ENCODE measurements at places on chromosomes 11 and 22.
A peak's percentile ranks its signal among the peaks of the same experiment; 100 is the strongest.

DNA sequence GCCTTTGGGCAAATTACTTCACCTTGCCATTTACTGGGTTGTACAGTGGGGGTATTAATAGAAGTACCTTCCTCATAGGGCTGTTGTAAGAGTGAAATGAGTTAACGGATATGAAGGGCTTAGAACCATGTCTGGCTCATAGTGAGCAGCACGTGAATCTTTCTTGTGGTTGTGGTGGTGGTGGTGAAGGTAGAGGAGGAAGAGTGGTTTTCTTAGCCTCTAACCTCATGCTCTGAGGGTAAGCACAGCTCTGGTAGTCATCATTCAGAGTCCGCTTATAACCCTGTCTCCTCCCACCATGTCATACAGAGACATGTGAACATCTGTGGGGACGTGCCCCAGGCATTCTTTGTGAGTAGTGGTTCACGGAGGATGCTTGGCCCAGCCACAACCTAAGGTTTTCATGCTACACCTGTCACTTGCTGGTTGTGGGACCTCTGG, 43.6 kb downstream of the TEAD1 start:
- DNase-seq: no peak

GRCh38 chr22:35914357-35914664, 114.3 kb downstream of the RBFOX2 start:
- DNase-seq: no peak

DNA sequence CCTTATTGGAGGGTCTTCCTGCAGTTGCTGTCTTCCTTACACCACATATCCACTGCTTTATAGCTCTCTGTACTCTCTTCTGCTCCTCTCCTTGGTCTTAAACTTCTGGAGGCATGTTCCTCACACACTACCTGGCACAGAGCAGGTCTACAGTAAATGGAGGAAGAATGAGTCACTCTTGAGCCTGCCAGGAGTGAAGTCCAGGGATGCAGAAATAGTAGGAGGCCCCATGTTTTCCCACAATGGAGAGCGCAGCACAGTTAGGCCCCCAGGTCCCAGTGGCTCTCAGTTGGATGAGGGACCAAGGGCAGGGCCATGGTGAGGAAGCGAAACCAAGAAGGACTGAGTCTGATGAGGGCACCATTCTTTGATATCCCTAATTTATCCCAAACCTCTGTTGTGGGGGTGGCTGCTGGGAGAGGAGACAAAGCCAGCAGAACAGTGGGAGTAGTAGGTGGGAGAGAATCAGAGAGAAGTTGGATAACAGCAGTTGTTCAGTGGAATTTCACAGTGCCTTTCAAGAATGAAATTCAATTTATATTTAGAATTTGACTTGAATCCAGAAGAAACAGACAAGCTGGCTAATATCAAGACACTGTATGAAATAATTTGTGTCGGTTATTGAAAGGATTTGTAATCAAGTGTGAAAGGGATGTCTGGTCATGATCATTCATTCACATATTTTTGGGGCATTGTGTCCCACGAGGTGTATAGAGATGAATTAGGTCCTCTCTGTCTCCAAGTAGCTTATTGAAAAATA, 187.8 kb downstream of the HIPK3 start:
- no peak for DNase-seq

DNA sequence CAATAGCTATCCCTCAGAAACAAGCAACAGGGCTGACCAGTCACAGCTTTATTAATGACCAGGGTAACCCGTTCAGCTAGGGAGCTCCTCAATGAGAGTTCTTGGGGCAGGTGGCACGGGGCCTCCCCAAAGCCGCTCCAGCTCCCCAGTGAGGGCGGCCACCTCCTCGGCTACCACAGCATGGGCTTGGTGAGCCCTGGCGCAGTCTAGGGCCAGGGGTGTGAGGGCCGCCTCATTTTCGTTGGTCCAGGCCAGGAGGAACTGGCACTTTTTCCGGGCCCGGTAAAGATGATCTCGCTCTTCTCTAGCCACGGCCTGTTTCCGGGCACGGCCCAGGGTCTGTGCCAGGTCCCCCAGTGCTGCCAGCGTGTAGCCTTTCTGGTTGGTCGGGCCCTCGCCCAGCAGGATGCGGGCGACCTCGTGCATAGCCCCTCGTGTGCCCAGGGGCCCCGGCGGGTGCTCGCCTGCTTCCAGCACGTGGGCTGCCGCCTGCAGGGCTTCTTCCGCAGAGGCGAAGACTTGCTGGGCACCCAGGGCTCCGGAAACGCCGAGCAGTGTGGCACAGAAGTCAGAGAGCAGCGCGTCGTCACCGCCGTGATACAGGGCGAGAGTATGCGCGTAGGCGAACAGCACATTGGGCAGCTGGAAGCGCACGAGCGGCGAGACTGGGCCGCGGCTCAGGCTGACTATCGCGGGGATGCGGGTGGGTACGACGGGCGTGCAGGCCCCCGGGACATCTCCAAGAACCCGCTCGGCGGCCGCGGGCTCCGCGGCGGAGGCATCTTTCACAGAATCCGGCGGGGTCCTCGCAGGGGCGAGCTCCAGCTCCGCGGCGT, 913 bp downstream of the ZNHIT2 start:
- no peak for DNase-seq

- no peak for DNase-seq
Measured at GRCh38 chr11:66159324-66159984, 89.4 kb downstream of the PACS1 start.

- no peak for DNase-seq
Measured at GRCh38 chr22:47914481-47915097, 1152.1 kb downstream of the TBC1D22A start.

- DNase-seq: no peak
Measured at GRCh38 chr11:1054143-1055108, 17.9 kb upstream of the MUC6 start.

DNA sequence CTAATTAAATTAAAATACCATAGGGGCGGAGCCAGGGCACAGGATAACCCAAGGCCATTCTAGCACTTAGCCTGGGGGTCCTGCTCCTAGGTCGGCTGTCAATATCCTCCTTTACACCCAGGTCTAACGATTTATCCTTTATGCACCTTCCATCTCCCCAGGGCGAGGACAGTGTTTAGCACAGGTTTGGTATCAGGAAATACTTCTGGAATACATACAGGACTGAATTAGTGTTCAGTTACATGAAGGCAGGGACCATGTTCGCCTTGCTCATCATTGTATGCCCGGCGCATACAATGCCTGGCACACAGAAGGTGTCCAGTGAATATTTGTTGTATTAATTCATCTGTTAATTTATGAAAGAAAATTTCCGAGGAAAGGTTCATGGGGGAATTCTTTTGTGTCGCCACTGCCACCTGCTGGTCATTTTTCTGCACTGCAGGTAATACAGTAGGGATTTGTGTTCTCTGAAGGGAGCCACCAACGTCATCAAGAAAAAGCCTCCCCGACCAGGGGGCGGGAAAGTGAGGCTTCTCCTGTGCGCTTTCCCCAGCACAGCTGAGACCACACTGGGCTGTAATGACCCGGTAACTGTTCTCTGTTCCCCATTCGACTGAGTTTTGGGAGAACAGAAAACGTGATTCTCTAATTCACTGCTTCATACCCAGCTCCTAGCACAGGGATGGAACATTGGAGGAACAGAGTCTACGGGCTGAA, 68.7 kb upstream of the ASPHD2 start:
- DNase-seq: peak; percentile 7

GRCh38 chr11:127182586-127183203, 182.1 kb upstream of the KIRREL3 start:
- DNase-seq: no peak

DNA sequence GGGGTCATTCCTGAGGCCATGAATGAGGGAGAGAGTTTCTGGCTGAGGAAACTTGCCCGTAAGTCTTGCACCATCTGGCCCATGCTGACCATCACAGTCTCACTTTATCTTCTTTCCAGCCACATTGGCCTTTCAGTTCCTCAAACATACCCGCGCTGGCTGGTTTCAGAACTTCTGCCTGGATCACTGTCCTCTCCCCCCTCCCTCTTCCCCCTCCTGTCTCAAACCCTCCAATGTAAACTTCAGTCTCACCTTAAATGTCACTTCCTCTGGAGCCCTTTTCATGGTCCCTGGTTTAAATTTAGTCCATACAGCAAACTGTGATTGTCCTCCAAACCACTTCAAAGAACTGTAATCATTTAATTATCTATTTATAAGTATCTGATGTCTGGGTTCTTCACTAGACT, 3.7 kb upstream of the TMEM109 start:
- DNase-seq: no peak

- no peak for DNase-seq
Measured at GRCh38 chr11:2399488-2400068, 972 bp upstream of the TSSC4 start.

DNA sequence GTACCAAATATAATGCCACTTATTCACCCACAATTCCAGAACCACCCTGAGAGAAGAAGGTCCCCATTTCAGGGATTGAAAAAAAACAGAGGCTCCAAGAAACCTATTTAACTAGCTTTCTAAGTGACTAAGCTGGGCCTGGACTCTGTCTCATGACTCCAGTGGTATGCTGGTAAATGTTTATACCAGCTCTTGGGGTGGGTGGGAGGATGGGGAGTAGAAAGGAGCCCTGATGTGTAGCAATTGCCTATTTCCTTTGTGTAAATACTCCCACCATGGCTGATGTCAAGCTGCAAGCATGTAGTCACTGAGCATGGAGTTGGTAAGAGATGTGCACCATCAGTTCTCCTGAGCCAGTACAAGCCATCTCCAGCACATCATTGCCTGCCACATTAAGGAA, 2.8 kb downstream of the PRG3 start:
- no peak for DNase-seq

DNA sequence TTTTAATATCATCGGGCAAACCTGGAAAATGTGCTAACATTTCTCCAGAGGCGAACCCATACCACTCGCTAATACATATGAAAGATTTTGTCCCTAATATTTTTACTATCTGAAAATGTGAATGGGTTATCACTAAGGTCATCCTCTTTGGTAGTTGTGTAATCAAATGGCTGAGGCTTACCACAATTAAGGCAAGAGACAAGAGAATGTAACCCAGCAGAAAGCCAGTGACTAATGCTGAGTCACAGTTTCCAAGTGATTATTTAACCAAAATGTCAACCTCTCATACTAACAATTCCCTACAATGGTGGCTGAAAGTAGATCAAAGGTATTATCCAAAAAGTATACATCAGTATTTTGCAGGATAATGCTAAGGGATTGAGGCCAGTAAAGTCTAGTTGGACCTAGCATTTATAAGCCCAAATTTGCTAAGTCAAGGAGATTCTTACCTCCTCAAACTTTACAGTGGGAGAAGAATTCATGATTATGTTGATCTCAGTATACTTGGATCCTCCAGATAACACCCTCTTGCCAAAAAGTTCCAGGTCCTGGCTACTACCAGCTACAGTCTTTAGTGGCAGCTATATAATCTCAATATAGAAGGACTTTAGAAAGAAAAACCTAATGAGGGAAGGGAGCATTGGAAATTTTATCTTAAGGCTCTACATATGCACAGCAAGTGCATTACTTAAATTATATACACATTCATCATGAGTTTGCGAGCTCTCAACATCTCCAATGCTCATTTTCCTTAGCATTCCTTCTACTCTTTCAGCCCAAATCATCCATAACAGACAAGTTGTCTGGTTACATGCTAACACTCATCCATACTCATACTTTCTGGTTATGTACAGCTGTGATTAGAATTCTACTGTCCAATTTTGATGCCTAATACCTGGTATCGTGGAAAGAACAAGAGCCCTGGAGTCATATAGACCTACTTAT, 25.4 kb downstream of the SIK3 start:
- DNase-seq: no peak

DNA sequence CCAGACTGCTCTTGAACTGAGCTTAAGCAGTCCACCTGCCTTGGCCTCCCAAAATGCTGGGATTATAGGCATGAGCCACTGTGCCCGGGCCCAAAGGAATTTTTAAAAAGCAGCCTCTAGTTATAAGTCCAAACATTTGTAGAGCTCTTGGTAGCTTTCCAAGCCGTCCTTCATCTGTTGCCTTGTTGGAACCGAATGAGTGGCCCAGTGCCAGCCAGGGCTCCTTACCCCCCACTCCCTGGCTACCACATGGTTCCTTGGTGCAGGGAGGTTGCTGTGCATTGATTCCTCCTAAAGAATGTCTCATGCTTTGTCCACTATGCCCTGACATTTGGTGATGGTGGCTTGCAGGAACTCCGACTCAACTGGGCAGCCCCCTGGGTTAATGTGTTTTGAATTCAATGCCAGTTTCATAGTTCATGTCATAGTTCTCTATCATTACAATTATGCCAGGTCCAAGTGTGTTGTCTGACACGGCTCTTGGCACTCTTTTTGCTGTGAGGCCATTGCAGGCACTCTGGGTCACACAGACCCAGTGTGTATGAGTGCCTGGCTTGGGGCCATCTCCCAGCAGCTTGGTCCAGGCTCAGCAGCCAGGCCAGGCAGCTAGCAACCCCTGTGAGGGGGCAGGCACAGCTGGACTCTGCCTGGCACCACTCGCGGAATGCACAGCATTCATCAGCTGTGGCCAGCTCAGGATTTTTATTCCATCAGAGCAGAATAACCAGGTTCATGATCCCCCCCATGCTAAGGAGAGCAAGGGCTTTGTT, 13.3 kb upstream of the MICALL1 start:
- DNase-seq: no peak

GRCh38 chr11:66100272-66101065, 30.4 kb downstream of the PACS1 start:
- DNase-seq: no peak

- DNase-seq: no peak
Measured at GRCh38 chr11:18080451-18080850, 25.4 kb downstream of the SAAL1 start.

GRCh38 chr11:104214517-104214916, 50.6 kb upstream of the PDGFD start:
- no peak for DNase-seq

- no peak for DNase-seq
Measured at GRCh38 chr11:75795276-75796090, 19.5 kb upstream of the UVRAG start.

- DNase-seq: no peak
Measured at GRCh38 chr11:69808667-69809086, 10.5 kb downstream of the FGF3 start.

- DNase-seq: no peak
Measured at GRCh38 chr11:87219266-87219665, 181.5 kb downstream of the TMEM135 start.
